HS-5 (cell line): ENCODE measurements at places on chromosomes 2 and 18.

DNA sequence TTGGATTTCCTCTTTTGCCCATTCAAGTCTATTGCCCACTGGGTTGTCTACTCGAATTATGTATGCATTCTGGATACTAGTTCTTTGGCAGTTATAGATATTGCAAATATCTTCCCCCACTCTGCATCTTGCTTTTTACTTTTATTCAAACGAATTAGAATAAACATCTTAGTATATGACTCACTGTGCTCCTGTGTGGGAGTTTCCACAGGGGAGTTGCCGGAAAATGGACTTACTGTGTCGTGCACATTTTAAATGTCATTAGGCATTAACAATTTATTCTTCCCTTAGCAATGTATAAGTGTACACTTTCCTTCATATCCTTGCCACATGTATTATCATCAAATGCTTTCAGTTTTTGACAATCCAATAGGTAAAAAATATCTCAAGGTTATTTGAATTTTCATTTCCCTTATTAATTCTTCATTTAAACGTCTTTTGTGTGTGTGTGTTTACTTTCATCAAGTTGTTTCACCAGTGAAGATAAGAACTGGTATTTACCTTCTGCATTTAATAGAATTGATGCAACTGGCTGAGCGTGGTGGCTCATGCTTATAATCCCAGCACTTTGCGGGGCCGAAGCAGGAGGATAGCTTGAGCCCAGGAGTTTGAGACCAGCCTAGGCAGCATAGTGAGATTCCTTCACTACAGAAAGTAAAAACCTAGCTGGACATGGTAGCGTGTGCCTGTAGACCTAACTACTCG is 4.6 kb upstream of the UGT1A5 start:
- DNase-seq: no peak

GRCh38 chr2:118223511-118223991 is 135.3 kb downstream of the INSIG2 start:
- no peak for DNase-seq

GRCh38 chr2:226143091-226143490 is 656.5 kb downstream of the IRS1 start:
- no peak for DNase-seq

- DNase-seq: no peak
Observed at GRCh38 chr2:145657265-145657664, 1137.3 kb upstream of the ZEB2 start.

DNA sequence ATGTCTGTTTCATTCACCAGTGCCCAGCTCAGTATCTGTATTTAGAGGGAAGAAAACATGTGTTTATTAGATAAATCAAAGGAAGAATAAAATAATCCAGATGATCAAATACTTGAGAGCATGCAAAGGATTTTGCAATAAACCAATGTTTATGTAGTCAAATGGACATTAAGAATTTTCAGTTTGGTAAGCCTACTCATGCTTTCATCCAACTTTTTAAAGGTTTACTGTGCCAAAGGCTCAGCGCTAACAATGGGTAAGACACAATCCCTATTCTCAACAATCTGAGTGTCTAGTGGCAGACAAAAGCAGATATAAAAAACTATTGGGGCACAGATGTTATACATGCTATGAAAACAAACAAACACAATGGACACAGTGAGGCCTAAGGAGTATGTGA is 26.3 kb downstream of the GRB14 start:
- no peak for DNase-seq

GRCh38 chr2:27281855-27282559 is at the start of gene TRIM54:
TSS of gene TRIM54 (plus strand) at chr2:27282429. CDS start at chr2:27282732, 303 bp downstream.
- DNase-seq: no peak

- DNase-seq: no peak
Observed at GRCh38 chr2:26178746-26179436, 6.0 kb downstream of the GAREM2 start.

DNA sequence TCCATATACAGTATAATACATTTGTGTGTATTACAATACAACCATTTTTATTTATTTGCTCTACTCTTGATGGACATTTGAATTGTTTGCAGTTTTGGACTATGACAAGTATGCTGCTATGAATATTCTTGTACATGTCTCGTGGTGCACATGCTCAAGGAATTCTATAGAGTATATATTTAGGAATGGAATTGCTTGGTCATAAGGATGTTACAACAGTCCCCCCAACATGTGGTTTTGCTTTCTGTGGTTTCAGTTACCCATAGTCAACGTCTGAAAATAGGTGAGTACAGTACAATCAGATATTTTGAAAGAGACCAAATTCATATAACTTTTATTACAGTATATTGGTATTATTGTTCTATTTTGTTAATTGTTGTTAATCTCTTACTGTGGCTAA is 24.1 kb upstream of the PLEKHM3 start:
- no peak for DNase-seq

DNA sequence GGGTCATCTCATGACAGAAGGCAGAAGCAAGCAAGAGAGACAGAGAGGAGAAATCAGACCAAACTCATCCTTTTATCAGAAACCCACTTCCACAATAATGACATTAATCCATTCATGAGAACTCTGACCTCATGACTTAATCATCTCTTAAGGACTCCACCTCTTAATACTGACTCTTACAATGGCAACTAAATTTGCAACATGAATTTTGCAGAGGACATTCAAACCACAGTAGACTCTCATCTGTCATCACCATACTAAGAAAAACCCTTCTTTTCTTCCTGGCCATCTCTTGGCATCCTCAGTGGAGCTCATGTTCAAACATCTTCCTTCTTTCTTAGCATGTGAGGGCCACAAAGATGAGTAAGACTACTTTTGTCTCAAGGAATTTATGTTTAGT is 476.2 kb upstream of the RAB12 start:
- no peak for DNase-seq

DNA sequence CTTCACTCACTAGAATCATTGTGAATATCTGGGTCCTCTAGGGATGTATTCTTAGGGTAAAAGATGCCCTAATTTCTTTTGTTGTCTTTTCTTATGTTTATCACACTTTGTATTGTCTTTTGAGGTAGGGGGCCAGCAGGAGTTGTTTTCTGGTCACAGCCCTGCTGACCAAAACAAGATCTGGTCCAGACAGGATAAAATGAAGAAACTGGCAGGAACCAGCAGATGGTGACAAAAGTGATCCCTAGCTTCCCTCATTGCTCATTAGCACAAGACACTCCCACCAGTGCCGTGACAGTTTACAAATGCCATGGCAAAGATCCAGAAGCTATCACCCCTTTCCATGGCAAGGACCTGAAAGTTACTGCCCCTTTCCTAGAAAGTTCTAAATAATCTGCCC is 81.7 kb upstream of the CCDC85A start:
- DNase-seq: no peak

GRCh38 chr18:74123200-74123599 is 24.4 kb downstream of the FBXO15 start:
- DNase-seq: no peak

DNA sequence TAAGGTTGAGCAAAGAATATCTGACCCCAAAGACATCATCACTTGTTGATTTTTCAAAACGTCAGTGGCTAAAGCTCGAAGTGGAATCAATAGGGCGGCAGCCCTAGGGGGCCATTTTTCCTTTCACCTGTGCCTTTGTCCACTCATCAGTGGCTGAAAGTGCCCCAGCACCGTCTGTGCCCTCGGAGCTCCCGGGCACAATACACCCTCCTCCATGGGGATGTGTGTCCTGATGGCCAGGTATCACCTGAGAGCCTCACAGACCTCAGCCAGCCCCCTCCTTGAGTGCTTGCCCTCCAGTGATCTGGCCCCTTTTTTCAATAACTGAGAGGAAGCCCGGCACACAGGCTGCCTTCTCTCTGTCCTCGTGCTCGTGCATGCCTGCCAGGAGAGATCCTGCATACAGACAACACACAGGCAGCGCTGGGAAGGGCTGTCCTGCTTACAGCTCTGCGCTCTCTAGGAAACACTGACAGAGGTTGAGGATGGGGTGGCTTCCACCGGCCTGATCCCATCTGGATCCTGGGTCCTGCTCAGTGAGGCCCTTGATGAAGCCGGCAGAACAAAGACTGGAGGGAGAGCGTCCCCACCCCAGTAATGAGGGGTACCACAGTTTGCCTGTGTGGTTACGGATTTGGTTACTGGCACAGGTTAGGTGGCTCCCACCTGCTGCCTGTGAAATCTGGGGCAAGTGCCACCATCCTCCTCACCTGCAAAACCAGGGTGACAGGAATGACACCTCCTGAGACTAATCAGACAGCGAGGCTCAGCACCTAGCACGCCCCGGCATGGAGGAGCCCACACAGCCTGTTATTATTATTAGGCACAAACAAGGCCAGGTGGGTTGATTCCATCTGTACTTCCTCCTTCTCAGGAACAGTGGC is 197.5 kb upstream of the RAB6C start:
- no peak for DNase-seq

DNA sequence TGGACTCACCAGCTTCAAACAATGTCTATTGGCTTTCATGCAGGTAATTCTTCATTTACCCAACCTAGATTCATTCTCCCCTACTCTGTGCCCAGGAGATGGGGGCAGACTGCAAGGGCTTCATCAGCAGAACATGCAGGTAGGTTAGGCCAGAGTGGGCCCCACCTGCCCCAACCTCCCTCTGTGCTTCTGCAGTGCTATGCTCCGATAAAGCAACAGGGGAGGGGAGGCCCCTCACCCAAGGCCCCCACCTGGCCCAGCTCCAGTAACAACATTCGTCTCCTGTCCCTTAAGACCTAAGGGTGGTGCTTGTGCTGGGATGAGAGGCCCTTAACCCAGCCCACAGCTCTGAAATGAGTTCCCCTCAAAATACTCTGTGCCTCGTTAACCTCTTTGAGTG is 16.7 kb upstream of the GYPC start:
- DNase-seq: no peak

GRCh38 chr2:146271131-146271831 is 1573.5 kb upstream of the ACVR2A start:
- no peak for DNase-seq

- no peak for DNase-seq
Observed at GRCh38 chr2:118881490-118882129, 34.2 kb upstream of the EN1 start.

GRCh38 chr2:60213865-60214625 is 339.4 kb downstream of the BCL11A start:
- DNase-seq: no peak
